ENCODE measurements at places on chromosomes 6 and 20. TPM values are rescaled to one million over a fixed set of nuclear protein-coding genes. Genes with fewer than 3 reads are reported as not detected.

FAM83B gene
- total RNA-seq, result 24.9 TPM

TGM3 gene
- total RNA-seq, result not detected

POLH gene
- total RNA-seq, result 10.8 TPM

- DNase-seq, result no peak
These were observed 154.8 kb downstream of the PDSS2 start for GRCh38 chr6:107304421-107305025.
